ENCODE measurements at places on chromosomes 1 and 21.

- no peak for DNase-seq
Measured at GRCh38 chr1:143735764-143736461, 235.9 kb downstream of the FAM72C start.

GRCh38 chr1:240515505-240515904, 96.5 kb downstream of the GREM2 start:
- DNase-seq, result peak; percentile 53

DNA sequence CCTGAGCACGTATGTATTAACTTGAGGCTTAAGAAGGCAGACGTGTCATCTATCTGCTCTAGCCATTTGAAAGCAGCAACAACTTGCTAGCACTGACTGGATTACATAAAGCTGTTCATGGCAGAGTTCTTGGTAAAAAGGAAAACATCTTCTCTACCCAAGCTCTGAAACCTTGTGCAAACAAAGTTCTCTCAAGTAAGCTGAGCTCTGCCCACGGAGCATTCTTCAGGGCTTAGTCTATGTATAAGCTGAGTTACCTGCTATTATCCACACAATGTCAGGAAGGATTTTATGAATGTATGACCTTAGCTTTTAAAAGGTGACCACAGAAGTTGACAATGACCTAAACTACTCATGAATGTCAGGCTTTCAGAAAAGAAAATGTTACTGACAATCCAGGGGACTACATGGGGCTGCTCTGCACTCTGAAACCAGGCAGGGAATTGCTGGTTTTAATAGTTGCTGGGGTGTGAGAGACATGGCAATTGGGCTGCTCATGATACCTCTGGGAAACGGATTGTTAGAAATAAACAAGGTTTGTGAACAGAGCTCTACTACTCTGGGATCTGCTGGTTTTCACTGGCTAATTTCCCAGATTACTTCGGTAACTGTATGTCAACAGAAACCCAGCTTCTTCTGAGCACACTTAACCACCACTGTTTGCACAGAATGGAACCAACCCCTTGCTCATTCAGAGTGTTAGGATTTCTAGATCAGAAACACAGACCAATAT, 29.6 kb upstream of the CCN1 start:
- peak; percentile 87 for DNase-seq

DNA sequence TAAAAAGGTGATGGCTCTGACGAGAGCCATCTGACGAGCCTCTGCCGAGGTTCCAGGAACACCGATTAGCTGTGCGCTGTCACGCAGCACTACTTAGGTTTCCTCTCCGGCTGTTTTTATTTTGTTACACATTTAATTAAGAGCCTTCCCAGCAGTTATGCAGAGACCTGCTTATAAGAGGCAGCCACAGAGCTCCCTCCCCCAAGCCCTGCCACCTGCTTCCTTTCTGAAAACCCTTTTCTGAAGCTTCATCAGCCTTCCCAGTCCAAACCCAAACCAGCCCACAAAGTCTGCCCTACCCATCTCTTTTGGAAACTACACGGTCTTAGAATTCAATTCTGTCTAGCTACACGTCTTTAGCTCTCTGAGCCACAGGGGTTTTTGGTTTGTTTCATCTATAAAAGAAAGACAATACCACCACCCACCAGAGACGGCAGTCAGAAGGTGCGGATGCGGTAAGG, 49.1 kb downstream of the ERI3 start:
- no peak for DNase-seq

DNA sequence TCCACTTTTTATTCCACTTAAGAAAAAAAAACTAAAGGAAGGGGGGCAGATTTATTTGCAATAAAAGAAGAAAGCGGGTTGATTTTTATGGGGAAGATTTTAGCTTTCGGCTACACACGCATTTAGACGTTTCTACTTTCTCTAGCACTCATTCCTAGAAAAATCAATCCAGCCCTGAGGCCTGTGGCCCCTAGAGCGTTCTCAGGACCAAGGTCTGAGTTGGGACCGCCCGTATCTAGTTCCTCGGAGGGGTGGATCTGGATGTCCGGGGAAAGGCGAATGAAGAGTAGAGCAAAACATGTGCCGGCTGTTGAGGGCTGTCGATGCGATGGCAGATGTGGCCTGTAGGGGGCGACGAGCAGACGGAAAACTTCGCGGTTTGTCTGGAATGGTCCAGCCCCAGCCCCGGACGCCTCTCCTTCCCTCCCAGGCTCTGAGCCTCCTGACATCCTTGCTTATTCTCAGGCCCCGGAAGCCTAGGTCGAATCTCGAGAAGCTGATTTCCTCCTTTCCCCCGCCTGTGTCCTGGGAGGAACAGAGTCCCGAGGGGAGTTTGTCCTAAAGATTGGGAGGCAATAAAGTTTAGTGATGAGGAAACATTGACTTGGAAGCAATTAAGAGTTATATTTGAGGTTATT, 5.2 kb downstream of the FOXD3 start:
- peak; percentile 59 for DNase-seq

All from iris pigment epithelial cell (primary cell).